ENCODE measurements at places on chromosomes 6 and 20.

DNA sequence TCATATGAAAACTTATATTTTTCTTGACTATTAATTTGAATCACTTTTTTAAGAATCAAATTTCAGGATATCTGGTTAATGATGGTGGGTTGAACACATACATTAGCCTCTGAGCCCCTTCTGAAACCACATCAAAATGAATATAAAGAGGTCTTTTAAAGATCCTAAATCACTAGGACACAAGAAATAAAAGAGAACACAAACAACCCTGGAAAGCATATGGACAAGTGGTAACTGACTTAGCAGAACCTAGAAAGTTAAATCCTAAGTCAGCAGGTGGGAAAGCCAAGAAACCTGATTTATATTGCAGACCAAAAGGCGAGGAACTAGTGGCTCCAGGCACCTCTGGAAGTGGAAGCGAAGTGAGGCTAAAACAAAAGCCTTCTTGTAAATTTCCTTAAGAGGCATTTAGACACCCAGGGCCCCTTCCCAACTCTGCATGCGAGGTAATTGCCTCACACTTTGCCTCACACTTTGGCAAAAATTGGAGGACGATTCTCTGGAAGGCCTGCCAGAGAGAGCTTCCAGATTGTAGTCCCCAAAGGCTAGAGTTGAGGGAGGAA lies 293.9 kb downstream of the KHDC1L start:
- no peak for DNase-seq
- no peak overlapping the region for H3K27ac ChIP-seq
- H3K27me3 ChIP-seq: peaks cover 11% of the 10 kb centered on the region
- no peak overlapping the region for H3K4me3 ChIP-seq
- peaks cover 14% of the 10 kb centered on the region for H3K4me1 ChIP-seq
- H3K36me3 ChIP-seq: no peaks in the 10 kb centered on the region

- DNase-seq: no peak
- H3K27ac ChIP-seq: no peak overlapping the region
- no peak overlapping the region for H3K4me3 ChIP-seq
- no peaks in the 10 kb centered on the region for H3K4me1 ChIP-seq
- no peaks in the 10 kb centered on the region for H3K27me3 ChIP-seq
Observed at GRCh38 chr20:13305284-13305683, 84.2 kb downstream of the ISM1 start.

GRCh38 chr20:47360297-47361056 lies 4.0 kb upstream of the ZMYND8 start:
- no peaks in the 10 kb centered on the region for H3K36me3 ChIP-seq
- H3K4me1 ChIP-seq: peaks cover 8% of the 10 kb centered on the region
- peak overlapping the region; percentile 56 for H3K4me3 ChIP-seq
- no peak overlapping the region for H3K27ac ChIP-seq
- DNase-seq: no peak
- H3K27me3 ChIP-seq: no peaks in the 10 kb centered on the region

- no peaks in the 10 kb centered on the region for H3K36me3 ChIP-seq
- no peak overlapping the region for H3K27ac ChIP-seq
- H3K4me3 ChIP-seq: no peak overlapping the region
- peaks cover 21% of the 10 kb centered on the region for H3K4me1 ChIP-seq
- no peaks in the 10 kb centered on the region for H3K27me3 ChIP-seq
Observed at GRCh38 chr6:3569816-3570215, 113.0 kb upstream of the SLC22A23 start.

GRCh38 chr20:53334861-53335260 lies 258.8 kb downstream of the ZNF217 start:
- H3K36me3 ChIP-seq: no peaks in the 10 kb centered on the region
- H3K4me1 ChIP-seq: peaks cover 10% of the 10 kb centered on the region
- no peak for DNase-seq
- no peak overlapping the region for H3K27ac ChIP-seq

GRCh38 chr6:108840919-108841318 lies 7.3 kb upstream of the ARMC2 start:
- peaks cover 6% of the 10 kb centered on the region for H3K27me3 ChIP-seq
- H3K4me3 ChIP-seq: no peak overlapping the region
- H3K4me1 ChIP-seq: peaks cover 10% of the 10 kb centered on the region
- no peak overlapping the region for H3K27ac ChIP-seq
- DNase-seq: no peak

DNA sequence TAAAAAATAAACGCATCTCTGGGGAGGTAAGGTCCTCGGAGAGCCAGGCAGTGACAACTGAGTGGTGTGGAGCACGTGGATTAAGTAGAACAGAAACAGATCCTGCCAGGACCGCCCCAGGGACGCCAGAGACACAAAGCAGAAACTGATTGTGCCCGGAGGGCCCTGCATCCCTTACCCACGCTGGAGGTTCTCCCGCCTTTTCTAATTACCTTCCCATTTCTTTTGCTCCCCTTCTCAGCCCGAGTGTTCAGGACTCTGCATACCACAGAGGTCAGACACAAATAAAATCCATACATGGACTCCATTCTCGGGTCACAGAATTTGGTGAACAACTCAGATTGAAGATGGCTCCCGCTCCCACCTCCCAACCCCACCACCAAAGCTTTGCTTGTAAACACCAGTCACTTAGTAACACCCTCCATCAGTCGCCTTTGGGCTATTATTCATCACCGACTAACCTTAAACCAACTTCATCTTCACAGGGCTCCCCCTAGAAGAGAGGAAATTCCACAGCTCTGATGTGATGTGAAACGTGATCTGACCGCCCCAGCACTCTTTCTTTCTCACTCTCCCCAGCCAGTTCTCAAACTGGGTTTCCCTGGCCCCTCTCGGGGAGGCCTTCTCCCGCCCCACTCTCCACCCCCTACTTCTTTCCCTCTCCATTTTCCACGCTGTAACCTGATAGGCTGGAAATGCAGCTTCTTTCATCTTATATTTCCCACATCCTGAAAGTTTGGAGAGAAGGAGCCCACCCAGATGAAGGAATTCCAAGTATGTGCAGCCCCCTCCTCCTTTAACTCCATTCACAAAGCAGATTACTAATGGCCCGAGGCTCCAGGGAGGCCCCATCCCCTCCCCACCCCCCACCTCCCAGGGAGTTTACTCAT lies 32.5 kb upstream of the PIM1 start:
- H3K4me3 ChIP-seq: peak overlapping the region; percentile 64
- no peaks in the 10 kb centered on the region for H3K36me3 ChIP-seq
- H3K27ac ChIP-seq: peak overlapping the region; percentile 100
- peaks cover 77% of the 10 kb centered on the region for H3K4me1 ChIP-seq

- peaks cover 43% of the 10 kb centered on the region for H3K4me1 ChIP-seq
- no peak for DNase-seq
- no peaks in the 10 kb centered on the region for H3K27me3 ChIP-seq
Observed at GRCh38 chr6:158160932-158161539, 7.0 kb downstream of the SERAC1 start.

DNA sequence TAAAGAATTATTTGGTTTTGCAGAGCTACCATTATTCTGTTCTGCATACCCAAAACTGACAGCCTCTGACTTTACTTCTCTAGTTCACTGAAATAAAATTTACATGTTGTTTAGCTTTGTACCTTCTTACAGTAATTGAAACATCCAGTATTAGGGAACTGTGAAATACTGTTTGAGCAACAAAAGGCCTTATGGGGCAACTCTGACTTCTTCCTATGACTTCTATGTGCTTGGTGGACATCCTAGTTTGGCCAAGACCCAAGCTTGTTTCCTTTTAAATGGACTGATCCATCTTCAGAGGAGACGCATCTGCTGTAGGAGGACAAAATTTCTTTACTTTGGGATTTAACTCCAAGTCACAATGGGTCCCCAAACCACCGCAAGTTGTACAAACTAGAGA lies 44.7 kb downstream of the NR2E1 start:
- no peaks in the 10 kb centered on the region for H3K4me1 ChIP-seq
- peaks cover 13% of the 10 kb centered on the region for H3K36me3 ChIP-seq
- H3K27ac ChIP-seq: no peak overlapping the region
- DNase-seq: no peak
- H3K27me3 ChIP-seq: no peaks in the 10 kb centered on the region
- no peak overlapping the region for H3K4me3 ChIP-seq

- no peak overlapping the region for H3K4me3 ChIP-seq
- H3K27ac ChIP-seq: no peak overlapping the region
- no peak for DNase-seq
- no peaks in the 10 kb centered on the region for H3K36me3 ChIP-seq
- peaks cover 4% of the 10 kb centered on the region for H3K4me1 ChIP-seq
Observed at GRCh38 chr6:109498052-109498451, 15.0 kb upstream of the ZBTB24 start.

- H3K27ac ChIP-seq: no peak overlapping the region
- H3K4me3 ChIP-seq: no peak overlapping the region
- H3K36me3 ChIP-seq: no peaks in the 10 kb centered on the region
Observed at GRCh38 chr6:151847064-151847463, 39.6 kb downstream of the ESR1 start.

DNA sequence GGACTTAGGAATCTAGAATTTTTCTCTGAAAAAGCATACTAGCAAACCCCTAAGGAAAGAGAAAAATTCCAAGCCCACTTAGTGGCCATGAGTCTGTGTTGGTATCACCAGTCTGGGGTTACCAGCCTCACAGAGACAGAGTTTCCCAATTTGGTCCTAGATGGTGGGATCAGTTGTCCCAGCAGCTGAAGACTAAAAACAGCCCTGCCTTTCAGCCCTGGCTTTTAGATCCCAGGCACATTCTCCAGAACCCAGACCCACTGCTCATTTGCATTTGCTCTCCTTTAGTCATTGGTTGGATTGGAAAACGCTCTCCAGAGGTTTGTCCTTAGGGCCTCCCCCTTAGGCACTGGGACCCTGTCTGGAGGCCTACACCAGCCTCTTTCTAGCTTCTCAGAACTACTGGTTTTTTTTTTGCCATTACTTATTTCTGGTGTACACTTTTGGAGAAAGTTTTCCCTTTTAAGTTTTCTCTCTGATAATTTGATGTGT lies 39.1 kb upstream of the FOXO3 start:
- H3K27me3 ChIP-seq: no peaks in the 10 kb centered on the region
- H3K4me3 ChIP-seq: no peak overlapping the region
- H3K27ac ChIP-seq: no peak overlapping the region
- H3K4me1 ChIP-seq: peaks cover 12% of the 10 kb centered on the region

DNA sequence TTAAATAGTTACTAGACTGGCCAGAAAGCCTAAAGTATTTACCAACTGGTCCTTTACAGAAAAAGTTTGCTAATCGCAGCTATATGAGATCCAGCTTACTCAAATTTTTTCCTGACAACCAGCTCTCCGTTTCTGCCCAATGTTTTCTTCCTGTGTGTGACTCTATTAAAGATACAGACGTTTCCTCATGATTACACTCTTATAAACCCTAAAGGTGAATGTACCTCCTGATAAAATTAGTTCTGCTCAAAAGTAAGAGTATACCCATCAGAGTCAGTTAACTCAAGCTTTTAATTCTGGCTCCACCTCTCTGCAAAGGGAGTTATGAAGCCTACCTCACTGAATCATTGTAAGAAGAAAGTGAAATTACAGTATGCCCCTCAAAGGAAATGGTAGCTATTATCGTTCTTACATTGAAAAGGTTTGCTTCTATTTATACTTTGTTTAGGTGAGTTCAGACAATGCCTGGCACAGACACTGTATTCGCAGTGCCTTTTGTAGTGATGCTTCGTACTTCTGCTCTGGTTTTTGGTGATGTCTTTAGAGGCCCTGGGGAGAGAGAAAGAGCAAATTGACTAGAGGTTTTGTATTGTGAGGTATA lies 10.2 kb upstream of the MROH8 start:
- peaks cover 20% of the 10 kb centered on the region for H3K4me1 ChIP-seq
- H3K36me3 ChIP-seq: peaks cover 17% of the 10 kb centered on the region
- no peaks in the 10 kb centered on the region for H3K27me3 ChIP-seq
- no peak overlapping the region for H3K4me3 ChIP-seq
- no peak overlapping the region for H3K27ac ChIP-seq
- DNase-seq: no peak
